GDM1 (cell line): ENCODE measurements at places on chromosomes 7 and 10.

DNA sequence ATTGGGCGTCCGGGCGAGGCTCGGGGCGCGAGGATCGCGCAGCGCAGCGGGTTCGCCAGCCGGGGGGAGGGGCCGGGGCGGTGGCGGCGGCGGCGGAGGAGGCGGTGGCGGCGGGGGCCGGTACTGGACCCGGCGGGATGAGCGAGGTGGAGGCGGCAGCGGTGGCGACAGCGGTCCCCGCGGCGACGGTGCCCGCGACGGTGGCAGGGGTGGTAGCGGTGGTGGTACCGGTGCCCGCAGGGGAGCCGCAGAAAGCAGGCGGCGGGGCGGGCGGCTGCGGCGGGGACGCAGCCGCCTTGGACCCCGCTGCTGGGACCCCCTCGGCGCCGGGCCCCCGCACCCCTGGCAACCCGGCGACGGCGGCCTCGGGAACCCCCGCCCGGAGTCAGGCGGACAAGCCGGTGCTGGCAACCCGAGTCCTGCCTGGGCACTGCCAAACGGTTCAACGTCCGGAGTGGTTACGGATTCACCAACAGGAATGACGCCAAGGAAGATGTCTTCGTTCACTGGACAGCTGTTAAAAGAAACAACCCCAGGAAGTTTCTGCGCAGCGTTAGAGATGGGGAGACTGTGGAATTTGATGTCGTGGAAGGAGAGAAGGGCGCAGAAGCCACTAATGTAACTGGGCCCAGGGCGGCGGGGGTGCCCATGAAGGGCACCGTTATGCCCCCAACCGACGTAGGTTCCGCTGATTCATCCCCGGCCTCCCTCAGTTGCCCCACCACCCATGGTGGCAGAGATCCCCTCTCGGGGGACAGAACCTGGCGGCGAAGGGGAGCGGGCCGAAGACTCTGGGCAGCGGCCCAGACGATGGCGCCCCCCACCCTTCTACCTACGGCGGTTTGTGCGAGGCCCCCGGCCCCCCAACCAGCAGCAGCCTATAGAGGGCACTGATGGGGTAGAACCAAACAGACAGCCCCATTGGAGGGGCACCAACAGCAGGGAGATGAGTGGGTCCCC lies 100.3 kb upstream of the CPXM2 start:
- no peak for DNase-seq

- no peak for DNase-seq
Observed at GRCh38 chr10:131146790-131147189, 164.7 kb downstream of the TCERG1L start.

GRCh38 chr7:15463801-15464666 lies 97.8 kb downstream of the AGMO start:
- DNase-seq: no peak

GRCh38 chr7:91838439-91838838 lies 42.1 kb downstream of the MTERF1 start:
- DNase-seq: no peak

DNA sequence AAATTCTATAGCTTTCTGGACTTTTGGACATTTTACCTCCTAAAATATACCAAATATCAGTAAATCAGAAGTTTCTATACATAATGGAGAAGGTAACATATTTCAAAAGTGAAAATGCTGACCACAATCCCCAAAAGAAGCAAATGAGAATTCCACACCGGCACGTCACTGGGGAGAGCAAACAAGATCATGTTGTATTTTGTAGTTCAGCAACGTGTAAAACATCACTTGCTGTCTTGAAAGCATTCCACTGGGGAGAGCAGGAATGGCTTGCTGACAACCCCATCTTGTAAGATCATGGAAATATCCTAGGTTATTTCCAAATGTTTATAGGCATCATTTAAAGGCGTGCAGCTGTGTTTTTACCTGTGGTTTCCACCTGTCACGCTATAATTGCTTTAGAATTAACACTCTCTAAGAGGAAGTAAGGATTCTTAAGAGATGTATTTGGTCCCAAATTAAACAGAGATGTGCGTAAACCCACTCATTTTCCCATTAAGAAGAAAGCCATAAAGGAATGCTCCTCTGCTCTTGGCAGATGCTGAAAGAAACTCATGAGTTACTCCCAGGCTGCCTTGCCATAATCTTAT lies 397.1 kb upstream of the POT1 start:
- no peak for DNase-seq

GRCh38 chr10:43801140-43801539 lies 152.5 kb upstream of the ZNF32 start:
- DNase-seq: no peak

DNA sequence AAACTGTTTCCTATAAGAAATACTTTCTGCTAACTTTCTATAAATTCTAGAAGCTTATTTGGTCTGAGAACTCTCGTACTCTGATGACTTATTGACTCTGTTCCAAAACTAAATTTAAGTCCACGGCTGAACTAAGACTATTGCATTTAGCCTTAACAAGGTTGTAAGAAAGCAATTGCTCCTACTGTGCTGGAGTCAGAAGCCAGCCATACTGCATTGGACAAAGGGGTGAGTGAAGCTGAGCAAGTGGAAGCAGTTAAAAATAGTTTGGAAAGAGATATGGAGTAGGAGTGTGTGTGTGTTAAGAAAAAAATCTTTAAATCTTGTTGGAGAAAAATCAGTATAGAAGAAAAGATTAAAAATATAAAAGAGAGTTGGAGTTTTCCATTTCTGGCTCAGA lies 1360.1 kb upstream of the CELF2 start:
- no peak for DNase-seq

GRCh38 chr10:11525503-11525902 lies 85.9 kb downstream of the USP6NL start:
- no peak for DNase-seq

GRCh38 chr10:77118603-77119282 lies 518.9 kb downstream of the KCNMA1 start:
- DNase-seq: no peak

- no peak for DNase-seq
Observed at GRCh38 chr7:139061416-139061815, 25.6 kb upstream of the ZC3HAV1L start.

- DNase-seq: no peak
Observed at GRCh38 chr10:60575105-60575504, 185.4 kb upstream of the ANK3 start.

DNA sequence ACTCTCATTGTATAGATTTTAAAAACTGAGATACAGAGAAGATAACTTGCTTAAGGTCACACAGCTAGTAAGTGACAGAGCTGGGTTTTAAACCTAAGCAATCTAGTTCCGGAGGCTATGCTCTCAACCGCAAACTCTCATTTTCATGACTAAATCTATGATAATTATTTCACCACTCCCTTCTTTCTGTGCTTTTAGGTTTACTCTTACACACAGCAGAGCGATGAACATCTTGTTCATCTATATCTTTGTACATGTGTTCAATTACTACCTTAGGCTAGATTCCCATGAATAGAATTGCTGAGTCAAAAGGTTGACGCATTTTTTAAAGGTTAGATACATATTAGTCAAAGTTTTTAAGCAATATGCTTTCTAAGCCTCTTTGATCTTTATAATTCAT lies 154.8 kb downstream of the CHN2 start:
- no peak for DNase-seq

DNA sequence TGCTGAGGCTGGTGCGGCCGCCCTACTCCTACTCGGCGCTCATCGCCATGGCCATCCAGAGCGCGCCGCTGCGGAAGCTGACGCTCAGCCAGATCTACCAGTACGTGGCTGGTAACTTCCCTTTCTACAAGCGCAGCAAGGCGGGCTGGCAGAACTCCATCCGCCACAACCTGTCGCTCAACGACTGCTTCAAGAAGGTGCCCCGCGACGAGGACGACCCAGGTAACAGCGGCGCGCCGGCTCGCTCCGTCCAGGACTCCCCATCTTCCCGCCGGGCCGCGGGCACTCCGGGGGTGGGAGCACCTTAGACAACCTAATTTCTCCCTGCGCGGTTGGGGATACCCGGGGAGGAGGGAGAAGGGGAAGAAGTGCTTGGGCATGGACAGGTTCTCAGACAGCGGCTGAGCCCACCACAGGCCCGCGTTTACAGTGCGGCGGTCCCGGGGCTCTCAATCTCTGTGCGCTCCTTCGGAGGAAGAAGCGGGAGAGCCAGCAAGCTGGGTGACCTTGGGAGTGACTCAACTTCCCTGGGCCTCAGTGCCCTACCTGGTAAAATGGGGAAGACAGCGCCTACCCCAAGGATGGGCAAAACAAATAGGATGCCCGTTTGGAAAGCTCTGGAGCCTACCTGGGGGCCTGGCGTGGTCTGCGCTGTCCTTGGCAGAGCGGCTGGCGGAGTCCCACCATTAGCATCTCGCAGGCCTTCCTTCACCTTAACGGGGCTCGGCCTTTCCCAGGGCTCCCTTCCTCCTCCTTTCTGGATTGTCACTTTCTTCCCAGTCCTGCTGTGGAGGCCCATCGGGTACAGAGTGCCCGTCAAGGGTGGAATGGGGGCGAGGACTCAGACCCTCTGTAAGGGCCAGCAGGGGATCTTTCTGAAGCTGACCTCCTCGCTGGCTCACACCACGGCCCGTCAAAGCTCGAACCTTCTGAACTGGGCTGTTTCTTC lies 852 bp downstream of the FOXI2 start:
- no peak for DNase-seq

GRCh38 chr7:641269-641671 lies 85.2 kb upstream of the DNAAF5 start:
- DNase-seq: no peak

DNA sequence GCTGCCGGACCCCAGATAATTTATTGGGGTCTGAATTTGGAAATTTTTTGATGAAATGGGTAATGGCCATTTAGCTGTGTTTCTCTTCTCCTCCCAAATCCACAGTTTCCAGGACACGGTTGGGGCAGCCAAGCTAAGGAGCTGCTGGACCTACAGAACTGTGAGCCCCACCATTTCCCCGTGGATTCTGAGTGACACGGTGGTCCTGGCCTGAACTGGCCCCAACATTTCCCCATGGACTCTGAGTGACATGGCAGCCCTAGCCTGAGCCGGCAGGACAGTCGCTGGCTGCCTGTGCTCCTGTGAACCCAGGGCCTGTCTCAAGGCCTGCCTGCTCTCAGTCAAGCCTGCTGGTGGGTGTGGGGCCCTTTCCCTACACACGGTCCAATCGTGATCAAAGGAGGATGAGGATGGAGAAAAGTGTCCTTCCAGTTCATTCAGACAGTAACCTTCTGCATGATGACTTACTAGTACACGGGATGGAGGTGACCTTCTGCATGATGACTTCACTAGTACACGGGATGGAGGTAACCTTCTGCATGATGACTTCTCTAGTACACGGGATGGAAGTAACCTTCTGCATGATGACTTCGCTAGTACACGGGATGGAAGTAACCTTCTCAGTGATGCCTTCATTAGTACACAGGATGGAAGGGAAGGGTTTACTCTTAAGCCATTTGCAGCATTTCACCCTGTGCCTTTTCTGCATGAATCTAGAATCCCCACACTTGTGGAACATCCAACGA lies 359.9 kb downstream of the GLRX3 start:
- DNase-seq: no peak

DNA sequence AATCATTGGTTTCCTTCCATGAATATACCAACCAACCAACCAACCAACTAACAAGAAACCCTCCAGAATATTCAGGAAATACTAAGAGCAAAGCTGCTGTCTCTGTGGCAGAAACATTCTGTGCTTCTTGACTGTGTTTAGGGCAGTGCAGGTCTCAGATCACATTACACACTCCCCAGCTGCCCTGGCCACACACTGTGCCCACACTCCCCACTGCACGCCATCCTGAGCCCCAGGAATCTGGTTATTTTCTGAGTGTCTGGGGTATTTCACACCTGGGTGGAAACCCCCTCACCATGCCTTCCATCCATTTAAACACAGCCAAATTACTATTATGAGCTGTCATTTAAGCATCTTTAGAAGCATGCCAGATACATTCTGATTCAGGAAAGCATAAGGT lies 183.7 kb upstream of the ANK3 start:
- DNase-seq: no peak

DNA sequence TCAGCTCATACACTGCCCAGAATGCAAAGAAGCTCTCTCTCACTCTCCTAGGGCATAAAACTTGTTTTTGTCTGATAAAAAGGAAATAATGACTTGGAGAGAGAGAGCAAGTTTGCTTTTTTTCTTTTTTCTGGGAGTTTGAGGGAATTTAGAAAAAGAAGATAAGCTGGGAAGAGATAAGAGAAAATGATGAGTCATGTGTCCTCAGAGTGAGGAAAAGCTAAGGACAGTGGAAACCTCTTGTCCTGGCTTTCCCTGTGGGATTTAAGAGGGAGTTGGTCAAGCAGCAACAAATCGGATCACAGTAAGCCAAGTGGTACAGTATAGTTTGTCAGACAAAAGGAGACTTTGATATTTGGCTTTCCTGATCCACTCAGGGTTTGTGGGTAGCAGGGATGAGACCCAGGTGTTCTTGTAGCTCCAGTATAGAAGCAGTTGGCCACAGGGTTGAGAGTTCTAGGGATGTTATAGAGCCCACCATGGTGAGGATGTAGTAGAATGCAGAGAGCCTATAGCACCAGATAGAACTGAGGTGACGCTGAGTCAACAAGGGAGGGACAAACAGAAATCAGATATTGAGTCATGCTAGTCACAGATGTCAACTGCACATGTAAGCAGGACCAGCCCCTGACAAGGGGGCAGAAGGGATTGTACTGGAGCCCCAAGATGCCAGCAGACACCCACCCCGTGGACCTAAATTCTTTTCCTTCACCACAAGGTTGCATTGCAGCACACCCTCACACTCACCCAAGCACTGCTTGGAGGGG lies 219.3 kb upstream of the TAC1 start:
- DNase-seq: no peak

GRCh38 chr7:116741625-116742316 lies 69.8 kb downstream of the MET start:
- no peak for DNase-seq

DNA sequence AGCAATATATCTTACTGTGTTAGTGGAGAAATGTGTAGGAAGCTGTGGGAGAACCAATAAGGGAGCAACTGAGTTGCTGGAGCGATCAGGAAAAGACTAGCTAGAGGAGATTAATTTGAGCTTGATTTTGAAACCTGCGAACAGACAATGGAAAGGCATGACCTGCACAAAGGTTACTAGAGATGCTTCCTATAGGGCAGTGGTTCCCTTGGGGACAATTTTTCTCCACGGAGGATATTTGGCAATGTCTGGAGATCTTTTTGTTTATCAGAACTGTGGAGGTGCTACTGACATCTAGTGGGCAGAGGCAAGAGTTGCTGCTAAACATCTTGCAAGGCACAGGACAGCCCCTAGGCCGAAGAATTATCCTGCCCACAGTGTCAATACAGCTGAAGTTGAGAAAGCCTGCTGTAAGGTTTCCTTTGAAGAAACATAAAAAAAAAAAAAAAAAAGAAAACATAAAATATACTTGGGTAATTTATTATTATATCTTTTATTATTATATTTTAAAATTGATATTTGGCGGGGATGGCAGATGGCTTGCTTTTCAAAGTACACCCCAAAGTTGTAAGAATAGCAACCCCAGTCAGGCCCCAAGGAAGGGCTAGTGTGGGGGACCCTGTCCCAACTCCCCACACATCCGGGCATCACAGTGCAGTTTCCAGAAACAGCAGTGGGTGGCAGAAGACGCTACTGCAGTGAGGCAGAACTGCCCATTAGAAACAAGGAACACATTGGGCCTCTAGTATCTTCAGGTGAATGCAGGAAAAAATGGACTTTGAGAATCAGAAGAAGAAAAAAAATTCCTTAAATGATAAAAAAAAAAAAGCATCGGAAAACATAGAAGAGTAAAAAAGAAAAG lies 481.6 kb downstream of the SH2D4B start:
- DNase-seq: peak; percentile 8

- no peak for DNase-seq
Observed at GRCh38 chr10:129938460-129938859, 25.6 kb downstream of the EBF3 start.

- DNase-seq: no peak
Observed at GRCh38 chr10:14200698-14201544, 129.8 kb downstream of the FRMD4A start.
